ENCODE measurements at places on chromosomes 6 and 20. TPM values are rescaled to one million over a fixed set of nuclear protein-coding genes. Genes with fewer than 3 reads are reported as not detected.

The ELOVL2 gene
- 1.9 TPM for polyA plus RNA-seq

The SCRT2 gene
- polyA plus RNA-seq = not detected

- DNase-seq = no peak
Measured at GRCh38 chr20:64006490-64006889, 25.6 kb downstream of the PRPF6 start.

GRCh38 chr6:113047148-113047547 lies 700.0 kb downstream of the RFPL4B start:
- DNase-seq = no peak

Data from forelimb muscle (tissue), 1 donor.